ENCODE measurements at places on chromosomes 3 and 15.

DNA sequence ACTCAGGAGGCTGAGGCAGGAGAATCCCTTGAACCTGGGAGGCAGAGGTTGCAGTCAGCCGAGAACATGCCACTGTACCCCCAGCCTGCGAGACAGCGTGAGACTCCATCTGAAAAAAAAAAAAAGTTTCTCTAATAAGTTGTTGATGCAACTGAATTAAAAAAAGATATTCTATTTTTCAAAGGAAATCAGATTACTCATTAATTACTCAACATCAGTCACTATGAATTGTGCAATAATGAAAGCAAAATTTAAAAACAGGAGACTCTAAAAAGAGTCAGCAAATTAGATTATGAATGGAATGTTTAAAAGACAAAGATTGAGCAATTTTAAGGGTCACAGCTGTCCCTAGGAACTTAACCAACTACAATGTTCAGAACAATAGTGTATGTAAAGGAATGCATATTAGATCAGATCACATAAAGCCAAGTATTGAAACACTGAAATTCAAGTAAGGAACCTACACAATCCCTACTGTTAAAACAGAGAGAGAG, 60.2 kb upstream of the SLC4A7 start:
- peak; percentile 78 for DNase-seq

DNA sequence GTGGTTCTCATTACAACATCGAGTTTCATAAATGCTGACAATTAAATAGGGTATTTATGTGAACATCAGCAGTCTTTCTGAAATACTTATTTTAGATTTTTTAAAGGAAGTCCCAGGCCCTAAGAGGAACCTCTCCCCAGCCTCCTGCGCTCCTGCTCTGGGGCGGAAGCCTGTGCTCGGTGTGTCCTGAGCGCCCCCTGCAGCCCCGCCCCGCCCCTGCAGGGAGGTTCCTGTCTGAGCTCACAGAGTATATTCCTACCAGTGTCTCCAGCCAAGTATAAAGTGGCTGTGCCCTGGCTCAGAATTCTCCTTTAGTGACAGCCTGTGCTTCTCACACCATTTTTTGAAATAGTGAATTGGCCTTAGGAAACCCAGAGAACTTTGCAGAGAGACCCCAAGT, 567.9 kb downstream of the GOLGA6L6 start:
- DNase-seq = no peak

DNA sequence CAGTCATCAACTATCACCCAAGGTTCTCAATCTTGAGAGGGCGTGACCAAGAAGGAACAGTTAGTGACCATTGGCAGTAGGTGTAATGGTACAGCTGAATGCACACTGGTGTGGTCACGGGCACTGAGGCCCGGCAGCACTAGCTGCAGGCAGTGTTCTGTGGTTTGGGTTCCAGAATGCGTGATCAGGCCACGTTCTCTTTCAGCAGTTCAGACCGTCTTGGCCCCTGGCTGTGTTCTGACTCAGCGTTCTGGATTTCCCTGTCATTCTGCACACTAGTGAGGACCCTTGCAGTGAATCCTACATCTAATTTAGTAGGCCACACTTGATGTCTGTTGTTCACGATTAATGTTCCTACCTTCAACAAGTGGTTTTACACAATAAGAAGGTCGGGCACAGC, 220.5 kb upstream of the SLCO3A1 start:
- no peak for DNase-seq

DNA sequence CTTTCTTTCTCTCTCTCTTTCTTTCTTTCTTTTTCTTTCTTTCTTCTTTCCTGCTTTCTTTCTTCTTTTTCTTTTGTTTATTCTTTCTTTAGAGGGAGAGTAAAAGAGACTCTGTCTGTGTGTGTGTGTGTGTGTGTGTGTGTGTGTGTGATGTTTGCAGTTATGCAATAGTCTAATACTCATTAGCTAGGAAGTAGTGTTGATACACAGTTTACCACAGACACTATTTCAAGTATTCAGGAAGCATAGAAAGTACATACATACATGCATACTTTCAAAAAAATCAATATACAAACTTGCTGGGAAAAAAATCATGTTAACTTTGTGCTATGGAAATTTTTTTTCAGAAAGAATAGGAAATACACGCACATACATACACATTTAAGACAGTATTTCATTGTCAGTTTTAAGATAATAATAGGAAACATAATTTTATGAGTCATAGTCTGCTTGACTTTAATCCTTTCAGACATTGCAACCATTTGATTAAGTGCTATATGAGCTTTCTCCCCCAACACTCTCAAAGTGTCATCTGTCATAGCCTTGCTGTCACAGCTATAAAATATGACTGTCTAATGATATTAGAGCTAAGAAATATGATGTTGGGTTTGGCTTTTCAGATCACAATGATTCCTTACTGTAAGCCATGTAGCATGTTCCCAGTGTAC, 74.9 kb upstream of the EPHA3 start:
- peak; percentile 37 for DNase-seq

DNA sequence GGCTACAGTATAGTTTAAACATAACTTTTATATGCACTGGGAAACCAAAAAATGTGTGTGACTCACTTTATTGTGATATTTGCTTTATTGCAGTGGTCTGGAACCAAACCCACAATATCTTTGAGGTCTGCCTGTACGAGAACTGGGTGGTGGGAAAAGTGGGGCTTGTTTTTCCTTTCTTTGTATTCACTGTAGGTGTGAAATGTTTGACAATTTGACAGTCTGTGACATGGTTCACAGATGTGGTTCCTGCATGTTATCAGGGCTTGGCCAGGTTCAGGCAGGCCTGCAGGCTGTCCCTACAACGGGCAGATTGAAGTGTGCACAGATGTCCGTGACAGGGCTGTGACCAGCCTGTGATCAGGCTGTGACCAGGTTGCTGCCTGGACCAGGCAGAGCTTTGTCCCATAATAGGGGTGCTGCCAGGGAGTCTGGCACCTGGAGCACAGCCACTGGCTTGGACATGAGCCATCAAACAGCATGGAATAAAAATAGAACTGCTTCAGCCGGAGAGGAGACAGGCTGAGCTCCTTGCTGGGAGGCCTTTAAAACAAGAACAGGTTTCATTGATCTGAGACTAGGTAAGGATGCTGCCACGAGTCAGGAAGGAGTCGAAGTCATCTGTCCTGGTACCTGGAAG, 61.0 kb downstream of the KLF13 start:
- DNase-seq = no peak
